NCI-H1436 (cell line): ENCODE measurements at places on chromosomes 6 and 20.

- DNase-seq, result no peak
Observed at GRCh38 chr20:19969106-19969505, 48.1 kb upstream of the NAA20 start.

GRCh38 chr6:15674690-15675386 lies 12.0 kb upstream of the DTNBP1 start:
- no peak for DNase-seq

DNA sequence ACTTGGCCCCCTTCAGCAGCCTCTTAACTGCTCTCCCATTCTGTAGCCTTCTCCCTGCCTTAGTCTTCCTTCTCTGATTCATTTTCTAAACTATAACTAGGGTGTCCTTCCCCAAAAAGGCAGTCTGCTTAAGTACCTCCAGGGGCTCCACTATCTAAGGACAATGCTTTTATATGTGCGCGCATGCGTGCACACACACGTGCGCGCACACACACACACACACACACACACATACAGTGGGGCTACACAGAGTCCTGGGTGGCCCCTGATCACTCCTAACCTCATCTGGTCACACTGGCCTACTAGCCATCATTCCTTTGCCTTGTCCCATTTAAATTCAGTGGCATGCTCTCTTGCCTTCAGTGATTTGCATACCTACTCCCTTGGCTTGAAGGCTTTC lies 654.3 kb upstream of the CHD6 start:
- no peak for DNase-seq

DNA sequence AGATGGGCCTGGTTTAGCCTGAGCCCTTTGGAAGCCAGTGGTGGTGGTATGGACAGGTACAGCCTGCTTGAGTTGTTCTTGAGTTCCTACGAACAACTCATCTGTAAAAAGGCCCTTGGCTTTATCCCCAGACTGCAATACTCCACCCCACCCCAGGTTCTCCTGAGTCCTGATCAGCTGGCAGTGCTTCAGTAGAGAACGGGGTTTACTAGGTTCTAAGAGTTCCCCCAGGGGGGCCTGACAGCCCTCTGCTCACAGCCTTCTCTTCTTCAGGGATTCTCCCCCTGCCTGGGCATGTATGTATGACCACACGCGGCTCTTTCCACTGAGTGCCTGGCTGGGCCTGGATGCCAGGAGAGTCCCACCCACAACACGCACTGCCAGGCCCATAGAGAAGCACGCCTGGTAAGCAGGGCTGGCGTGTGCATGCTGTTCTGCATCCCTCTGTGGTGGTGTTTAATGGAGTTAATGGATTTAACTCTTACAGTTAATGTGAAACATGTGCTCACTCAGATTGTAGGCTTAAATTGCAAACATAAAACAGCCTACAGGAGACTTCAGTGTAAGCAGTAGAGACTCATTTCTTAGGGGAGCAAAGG lies 44.3 kb upstream of the SLC4A11 start:
- no peak for DNase-seq

DNA sequence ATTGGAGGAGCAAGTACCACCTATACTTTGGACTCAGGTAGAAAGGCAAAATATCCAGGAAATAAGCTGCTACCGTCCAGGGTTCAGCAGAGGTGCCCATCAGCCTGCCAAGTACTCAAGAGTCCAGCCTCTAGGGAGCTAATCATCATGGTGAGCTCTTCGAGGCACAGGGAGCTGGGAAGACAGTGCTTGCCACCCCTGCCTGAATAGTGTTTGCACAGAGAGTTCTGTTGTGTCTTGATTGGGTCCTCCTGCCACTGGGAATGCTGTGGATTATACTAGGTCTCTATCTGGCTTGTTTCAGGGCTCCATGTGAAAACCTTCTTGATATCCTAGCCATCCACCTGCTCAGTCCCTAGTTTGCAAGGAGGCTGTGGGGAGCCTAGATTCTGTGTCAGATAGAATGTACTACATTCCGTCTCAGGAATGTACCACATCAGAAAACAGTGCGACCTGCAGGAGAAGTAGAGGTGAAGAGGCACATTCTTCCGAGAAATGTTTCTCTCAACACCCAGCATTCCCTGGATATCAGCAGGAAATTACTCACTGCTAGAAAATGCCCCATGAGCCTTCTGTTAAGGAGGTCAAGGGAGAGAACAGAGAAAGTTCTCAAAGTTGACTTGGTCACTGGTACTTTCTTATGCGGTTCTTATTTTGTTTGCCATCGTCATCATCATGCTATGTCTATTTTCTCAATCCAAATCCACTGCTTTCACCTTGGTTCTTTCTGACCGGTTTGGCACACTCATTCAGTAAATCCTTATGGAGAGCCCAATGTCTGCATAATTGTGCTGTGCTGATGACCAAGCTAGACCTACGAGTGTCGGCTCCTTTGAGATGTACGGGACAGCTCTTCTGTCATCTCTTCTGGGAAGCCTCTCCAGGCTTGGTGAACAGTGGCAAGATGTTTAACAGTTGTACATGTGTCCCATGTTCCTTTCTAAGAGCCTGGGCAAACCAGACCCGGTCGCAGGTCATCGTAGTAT lies 30.7 kb downstream of the PTPN1 start:
- DNase-seq, result no peak

- peak; percentile 40 for DNase-seq
Observed at GRCh38 chr20:58086763-58087561, 141.5 kb downstream of the ANKRD60 start.
